Neural progenitor cell (in vitro differentiated cells): ENCODE measurements at places on chromosomes 13 and 19. TPM values are rescaled to one million over a fixed set of nuclear protein-coding genes. Genes with fewer than 3 reads are reported as not detected.

- DNase-seq = no peak
These were observed 82.0 kb downstream of the TEX29 start for GRCh38 chr13:111402441-111402840.

- DNase-seq = no peak
These were observed 5.1 kb upstream of the KLF2 start for GRCh38 chr19:16319481-16319880.

FAM216B gene
- not detected in 2 replicates for total RNA-seq

ZNF724 gene
- total RNA-seq = 60.6 and 75.1 TPM in 2 replicates

DNA sequence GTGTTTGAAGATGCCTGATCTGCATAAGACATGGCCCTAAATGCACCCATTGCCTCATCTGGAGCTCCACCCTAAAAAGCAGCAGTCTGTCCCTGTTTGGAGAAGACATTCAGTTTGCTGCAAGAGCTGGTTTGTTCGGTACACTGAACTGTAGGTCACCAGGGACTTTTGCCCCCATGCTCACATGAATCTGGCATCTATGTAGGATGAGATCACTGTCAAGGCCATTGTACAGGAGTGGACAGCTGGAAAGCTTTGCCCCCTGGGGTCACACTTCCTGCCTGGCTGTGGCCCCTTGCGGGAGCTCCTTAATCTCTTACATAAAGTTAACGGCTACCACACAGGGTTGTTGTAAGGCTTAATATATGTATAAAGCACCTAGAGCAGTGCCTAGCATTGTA is 73.0 kb downstream of the IPO5 start:
- no peak for DNase-seq

DNA sequence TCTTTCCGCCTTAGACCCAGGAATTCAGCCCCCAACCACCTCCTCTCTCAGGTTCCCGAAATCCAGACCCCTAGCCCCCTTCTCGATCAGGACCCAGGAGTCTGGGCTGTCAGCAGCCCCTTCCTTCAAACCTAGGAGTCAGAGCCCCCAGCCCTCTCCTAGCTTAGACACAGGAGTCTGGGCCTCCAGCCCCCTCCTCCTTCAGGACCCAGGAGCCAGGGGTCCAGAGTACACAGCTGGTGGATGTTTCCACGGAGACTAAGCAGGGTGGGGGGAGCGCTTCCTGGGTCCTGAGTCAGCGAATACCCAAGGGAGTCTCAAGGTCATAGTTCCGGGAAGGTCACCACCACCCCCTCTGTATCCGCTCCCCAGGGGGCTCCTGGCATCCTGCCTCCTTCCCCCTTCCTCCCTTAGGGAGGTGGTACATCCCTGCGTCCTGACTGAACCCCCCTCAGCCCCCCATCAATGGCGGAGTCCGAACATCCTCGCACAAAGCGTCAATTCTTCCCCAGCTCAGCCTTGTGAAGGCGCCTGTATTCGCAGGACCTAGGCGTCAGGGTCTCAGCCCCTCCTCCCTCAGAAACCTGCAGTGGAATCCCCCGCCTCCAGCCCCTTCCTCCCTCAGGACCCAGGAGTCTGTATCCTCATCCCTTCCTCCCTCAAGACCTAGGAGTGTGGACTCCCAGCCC is 4.6 kb downstream of the CADM4 start:
- DNase-seq = peak; percentile 86

DNA sequence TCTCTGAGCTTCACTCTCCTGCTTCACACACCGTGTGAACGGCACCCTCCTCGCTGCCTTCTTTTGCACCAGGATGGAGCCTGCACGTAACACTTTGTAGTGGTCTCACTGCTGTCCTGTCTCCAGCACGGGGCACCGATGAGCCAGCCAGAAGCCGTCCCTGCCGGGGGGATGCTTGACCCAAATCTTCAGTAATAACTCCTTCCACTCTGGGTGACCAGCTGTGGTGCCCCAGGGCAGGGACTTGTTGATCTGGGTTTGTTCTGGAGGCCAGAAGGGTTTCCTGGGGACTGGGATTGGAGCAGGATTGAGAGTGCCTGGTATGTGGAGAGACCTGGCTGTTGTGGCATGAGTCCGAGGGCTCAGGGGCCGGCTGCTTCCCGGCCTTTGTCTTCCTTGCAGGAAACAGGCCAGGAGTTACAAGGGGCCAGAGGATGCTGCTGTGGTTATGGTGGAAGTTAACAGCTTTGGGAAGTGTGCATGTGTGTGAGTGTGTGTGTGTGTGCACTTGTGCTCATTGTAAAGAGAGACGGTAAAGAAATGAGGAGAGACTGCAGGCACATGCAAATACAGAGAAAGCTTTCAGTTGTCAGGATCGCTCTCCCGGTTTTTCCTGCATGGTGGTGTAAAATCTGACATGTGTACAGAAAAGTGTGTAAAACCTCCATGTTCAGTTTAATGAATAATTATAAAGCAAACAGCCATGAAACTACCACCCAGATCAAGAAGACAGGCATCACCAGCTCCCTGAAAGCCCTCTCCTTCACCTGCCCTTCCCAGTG is 18.9 kb downstream of the PAK4 start:
- DNase-seq = peak; percentile 62

DNA sequence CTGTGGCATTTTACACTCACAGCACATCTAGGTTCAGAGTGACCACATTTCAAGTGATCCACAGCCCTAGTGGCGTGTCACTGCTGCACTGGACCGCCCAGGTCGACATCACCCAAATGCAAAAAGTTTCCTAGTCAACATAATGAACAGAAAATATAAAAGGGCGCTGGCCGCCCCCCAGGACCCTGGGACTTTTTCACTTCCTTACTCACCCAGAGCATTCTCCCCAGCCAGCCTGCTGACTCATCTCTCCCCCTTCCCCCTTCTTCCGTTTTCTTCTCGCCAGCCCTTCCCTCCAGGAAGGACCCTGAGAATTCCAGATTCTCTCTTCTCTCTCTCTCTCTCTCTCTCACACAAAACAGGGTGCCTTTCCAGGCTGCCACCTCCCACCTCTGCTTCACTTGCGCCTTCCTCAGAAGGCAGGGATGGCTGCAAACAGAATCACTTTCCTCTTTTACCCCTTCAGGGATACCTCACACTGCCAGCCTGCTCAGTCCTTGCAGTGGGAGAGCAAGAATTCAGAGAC is 21.0 kb upstream of the GRWD1 start:
- DNase-seq = no peak

DNA sequence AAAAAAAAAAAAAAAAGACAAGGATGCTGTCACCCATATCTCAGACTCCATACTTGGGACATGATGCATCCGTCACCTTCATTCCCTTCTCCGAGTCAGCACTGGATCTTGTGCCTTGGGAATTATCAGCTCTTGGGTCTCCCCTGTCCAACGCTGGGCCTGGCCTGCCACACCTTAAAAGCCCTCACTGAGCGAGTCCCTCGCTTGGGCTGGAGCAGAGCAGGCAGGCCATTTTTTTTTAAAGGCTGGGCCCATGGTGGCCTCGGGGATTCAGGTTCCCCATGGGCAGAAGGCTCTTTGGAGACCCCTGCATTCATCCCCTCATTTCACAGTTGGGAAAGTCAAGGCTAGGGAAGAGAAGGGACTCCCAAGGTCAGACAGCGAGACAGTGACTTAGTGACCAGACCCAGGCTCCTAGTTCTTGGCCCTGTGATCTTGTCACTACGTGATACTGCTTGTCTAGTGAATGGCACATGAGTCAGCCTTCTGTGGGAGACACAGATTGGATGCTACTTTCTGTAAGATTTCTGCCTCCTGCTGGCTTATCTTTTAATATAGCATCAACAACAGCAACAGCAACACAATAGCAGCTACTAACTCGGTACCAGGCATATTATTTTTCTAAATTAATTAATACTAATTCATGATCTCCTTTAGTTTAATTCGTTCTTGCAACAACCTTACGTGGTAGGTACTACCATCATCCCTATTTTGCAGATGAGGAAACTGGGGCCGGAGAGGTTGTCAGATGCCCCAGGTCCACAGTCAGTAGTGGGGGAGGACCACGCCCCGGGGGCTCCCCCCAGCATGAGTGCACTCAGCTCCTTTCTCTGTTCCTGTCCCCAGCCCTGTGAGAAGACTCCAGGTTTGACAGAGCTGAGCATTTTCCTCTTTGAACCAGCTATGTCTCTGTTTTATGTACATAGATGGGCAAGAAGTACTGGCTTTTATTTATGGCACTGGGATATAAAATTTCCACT is 27.4 kb upstream of the ZNF536 start:
- DNase-seq = no peak

KLK4 gene
- 0.68 TPM in 1 of 2 replicates, not detected in the other for total RNA-seq

SIGLEC8 gene
- not detected in 2 replicates for total RNA-seq

DNA sequence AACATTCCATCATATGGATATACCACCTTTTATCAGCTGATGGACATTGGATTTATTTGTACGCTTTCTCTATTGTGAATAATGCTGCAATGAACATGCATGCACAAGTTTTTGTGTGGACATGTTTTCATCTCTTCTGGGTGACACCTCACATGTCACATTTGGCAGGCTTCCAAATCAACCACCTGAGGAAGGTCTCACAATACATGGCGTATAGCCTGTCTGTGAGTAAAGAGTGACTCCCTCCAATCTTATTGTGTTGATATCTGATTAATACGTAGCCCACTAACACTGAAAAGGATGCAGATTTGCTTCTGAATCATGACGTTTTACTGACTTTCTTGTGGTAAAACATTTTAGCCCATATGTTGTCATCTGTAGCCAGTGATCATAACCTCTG is 61.1 kb downstream of the SLC15A1 start:
- DNase-seq = no peak

DNA sequence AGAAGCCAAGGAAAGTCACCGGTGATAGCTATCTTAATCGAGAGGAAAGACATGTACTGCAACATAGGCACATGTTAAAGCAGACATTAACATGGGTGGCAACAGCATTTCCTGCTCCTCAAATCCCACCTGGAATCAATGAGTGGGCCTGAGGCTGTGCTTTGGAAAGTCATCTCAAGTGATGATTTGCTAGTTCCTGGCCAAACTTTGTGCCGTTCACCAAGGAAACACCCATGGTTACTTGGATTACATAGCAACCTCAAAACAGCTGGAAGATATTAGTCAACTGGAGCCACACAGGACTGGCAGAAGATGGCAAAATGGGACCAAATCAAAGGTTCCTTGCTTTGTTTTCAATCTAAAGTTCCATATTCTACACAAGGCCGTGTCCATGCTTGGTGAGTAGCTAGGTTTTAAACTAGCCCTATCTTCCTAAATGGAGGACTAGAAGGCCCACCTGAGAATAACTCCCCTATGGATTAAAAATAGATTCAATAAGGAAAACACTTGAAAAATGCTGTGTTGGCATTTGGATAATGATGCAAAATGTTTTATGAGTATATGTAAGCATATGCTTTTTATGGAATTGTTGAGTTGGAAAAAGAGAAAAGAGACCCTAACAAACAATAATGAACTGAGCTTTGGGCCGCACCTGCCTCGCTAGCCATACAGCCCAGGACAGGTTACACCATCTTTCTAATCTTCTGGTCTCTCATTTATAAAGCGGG is 144.5 kb downstream of the RGCC start:
- DNase-seq = no peak

PRTN3 gene
- 0.28 TPM in 1 of 2 replicates, not detected in the other for total RNA-seq

DNA sequence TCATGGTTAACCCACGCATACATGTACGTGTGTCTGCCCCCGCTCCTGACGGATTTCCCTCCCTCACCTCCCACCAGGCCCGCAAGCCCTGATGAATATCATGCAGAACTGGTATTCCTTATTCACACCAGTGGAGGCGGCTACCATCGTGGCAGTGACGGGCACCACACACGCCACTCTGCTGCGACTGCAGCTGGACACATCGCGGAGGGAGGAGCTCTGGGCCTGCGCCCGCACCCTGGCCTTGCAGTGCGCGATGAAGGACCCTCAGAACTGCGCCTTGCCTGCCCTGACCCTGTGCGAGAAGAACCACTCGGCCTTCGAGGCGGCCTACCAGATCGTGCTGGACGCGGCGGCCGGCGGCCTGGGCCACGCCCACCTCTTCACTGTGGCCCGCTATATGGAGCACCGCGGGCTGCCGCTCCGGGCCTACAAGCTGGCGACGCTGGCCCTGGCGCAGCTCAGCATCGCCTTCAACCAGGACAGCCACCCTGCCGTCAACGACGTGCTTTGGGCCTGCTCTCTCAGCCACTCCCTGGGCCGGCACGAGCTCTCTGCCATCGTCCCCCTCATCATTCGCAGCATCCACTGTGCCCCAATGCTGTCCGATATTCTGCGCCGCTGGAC is 35.0 kb downstream of the ZSWIM4 start:
- no peak for DNase-seq

ATP12A gene
- total RNA-seq = 0.28 TPM in 1 of 2 replicates, not detected in the other

- DNase-seq = no peak
These were observed 15.9 kb downstream of the SUGP1 start for GRCh38 chr19:19304186-19304965.

RASAL3 gene
- total RNA-seq = not detected in 2 replicates

DNA sequence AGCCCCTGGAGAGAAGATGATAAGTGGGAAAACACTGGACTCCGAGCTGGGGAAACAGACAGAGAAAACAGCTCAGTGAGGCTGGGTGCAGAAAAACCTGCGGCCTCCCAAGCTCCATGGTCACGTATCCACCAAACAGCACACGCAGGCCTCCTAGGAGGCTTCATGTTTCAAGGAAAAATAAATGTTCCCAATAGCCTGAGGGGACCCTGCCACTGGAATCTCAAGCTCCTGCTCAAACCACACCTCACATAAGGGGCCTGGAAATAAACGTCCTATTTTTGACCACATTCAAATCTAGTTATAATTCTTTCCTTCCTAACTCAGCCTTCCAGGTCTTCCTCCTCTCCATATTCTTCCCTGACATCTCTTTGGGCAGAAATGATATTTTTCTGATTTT is 225.7 kb downstream of the ABCC4 start:
- DNase-seq = no peak

ATP4B gene
- not detected in 2 replicates for total RNA-seq

DNA sequence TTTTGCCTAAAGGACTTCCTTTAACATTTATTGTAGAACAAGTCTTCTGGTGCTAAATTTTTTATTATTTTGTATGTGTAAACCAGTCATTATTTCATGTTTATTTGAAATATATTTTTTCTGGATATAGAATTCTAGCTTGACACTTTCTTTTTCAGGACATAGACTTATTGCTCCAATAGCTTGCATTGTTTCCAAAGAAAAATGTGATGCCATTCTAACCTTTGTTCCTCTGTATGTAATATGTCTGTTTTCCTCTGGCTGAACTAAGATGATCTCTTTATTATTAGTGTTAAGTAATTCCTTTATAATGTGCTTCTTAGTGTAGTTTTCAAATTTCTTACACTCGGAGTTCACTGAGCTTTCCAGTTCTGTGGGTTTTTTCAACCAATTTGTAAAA is 174.1 kb upstream of the STARD13 start:
- no peak for DNase-seq

DNA sequence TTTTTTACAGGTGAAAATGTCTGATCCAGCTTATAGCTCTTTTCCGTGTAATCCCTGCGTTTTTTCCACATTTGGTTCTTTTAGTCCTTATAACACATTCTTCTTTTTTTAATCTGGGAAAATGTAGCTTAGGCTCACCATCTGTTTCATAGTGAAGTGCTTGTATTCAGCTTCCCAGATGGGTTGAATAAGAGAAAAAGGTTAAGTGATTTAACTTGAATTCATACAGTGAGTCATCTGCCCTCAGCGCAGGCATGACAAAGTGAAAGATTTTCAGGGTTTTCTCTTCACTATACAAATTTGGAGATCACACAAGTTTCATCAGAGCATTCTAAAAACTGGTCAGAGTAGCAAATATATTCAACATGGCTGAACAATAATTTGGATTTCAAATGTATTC is 224.8 kb downstream of the SPRY2 start:
- DNase-seq = no peak

GRCh38 chr19:295687-296370 is 4.6 kb upstream of the PLPP2 start:
- no peak for DNase-seq
